ENCODE measurements at places on chromosomes 4 and X. TPM values are rescaled to one million over a fixed set of nuclear protein-coding genes. Genes with fewer than 3 reads are reported as not detected.

POU3F4 gene
- total RNA-seq, result not detected

- no peak for DNase-seq
- H3K27me3 ChIP-seq, result no peaks in the 10 kb centered on the region
- H3K4me3 ChIP-seq, result no peak overlapping the region
- no peak overlapping the region for H3K27ac ChIP-seq
These were observed 42.0 kb downstream of the TEC start for GRCh38 chr4:48227662-48228061.

GRCh38 chrX:154378059-154378798 is 866 bp upstream of the EMD start:
- H3K4me1 ChIP-seq, result peaks cover 2% of the 10 kb centered on the region
- no peaks in the 10 kb centered on the region for H3K36me3 ChIP-seq
- no peak for DNase-seq
- H3K27ac ChIP-seq, result peak overlapping the region; percentile 97

TMPRSS11A gene
- not detected for total RNA-seq

ZMYM3 gene
- total RNA-seq, result 12.5 TPM

GRCh38 chrX:107691024-107691448 is 62.7 kb downstream of the PRPS1 start:
- H3K27me3 ChIP-seq, result no peaks in the 10 kb centered on the region
- no peak overlapping the region for H3K4me3 ChIP-seq
- H3K36me3 ChIP-seq, result no peaks in the 10 kb centered on the region
- peak; percentile 46 for DNase-seq
- H3K27ac ChIP-seq, result no peak overlapping the region
- H3K4me1 ChIP-seq, result no peaks in the 10 kb centered on the region

- H3K27me3 ChIP-seq, result no peaks in the 10 kb centered on the region
- no peaks in the 10 kb centered on the region for H3K4me1 ChIP-seq
- no peak overlapping the region for H3K4me3 ChIP-seq
- no peak for DNase-seq
- no peak overlapping the region for H3K27ac ChIP-seq
- peaks cover 65% of the 10 kb centered on the region for H3K36me3 ChIP-seq
These were observed 75.6 kb downstream of the GPR143 start for GRCh38 chrX:9690046-9690445.

- H3K27me3 ChIP-seq, result no peaks in the 10 kb centered on the region
- H3K4me1 ChIP-seq, result no peaks in the 10 kb centered on the region
- H3K27ac ChIP-seq, result peak overlapping the region; percentile 77
These were observed 82.9 kb downstream of the STOX2 start for GRCh38 chr4:183987987-183988392.

DNA sequence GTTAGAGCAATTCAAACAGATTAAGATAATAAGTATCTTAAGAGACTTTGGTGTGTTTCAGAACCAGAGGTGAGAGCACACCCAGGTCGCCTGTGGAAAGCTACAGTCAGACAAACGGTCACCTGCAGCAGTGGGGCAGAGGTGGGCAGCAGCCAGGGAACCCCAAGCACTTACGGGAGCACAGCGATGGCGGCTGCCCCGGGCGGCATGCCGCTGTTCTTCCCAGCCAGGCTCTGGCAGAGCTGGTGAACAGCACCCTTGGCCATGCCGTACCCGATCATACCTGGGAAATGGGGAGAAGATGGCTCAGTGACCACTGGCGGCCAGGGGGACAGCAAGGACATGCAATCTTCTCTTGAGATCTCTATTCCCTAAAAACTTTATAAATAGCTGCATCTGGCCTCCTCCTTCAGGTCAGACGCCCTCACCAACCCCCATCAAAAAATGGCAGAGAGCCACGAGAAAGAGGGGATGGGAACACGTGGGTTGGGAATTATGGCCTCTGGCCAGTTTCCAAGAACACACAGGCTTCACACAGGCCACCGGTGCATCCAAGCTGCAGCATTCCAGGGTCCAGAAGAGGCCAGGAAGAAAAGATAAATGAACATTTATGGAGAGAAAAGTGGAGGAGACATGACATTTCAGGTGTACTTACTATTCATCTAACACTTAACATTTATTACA is 19.7 kb downstream of the QDPR start:
- no peaks in the 10 kb centered on the region for H3K4me1 ChIP-seq
- no peak overlapping the region for H3K27ac ChIP-seq
- no peaks in the 10 kb centered on the region for H3K27me3 ChIP-seq
- no peak for DNase-seq
- no peak overlapping the region for H3K4me3 ChIP-seq

S100G gene
- total RNA-seq, result not detected

F8A1 gene
- 77.0 TPM for total RNA-seq

- H3K27ac ChIP-seq, result no peak overlapping the region
- no peak overlapping the region for H3K4me3 ChIP-seq
- H3K36me3 ChIP-seq, result no peaks in the 10 kb centered on the region
- H3K4me1 ChIP-seq, result no peaks in the 10 kb centered on the region
- H3K27me3 ChIP-seq, result no peaks in the 10 kb centered on the region
These were observed 63.3 kb upstream of the ANXA10 start for GRCh38 chr4:168028970-168029597.

KDR gene
- 22.9 TPM for total RNA-seq

GRCh38 chr4:8765084-8765483 is 106.6 kb downstream of the HMX1 start:
- DNase-seq, result no peak
- H3K36me3 ChIP-seq, result no peaks in the 10 kb centered on the region
- H3K4me3 ChIP-seq, result no peak overlapping the region
- no peaks in the 10 kb centered on the region for H3K27me3 ChIP-seq
- H3K27ac ChIP-seq, result no peak overlapping the region

CPZ gene
- 3.5 TPM for total RNA-seq
